ENCODE measurements at places on chromosomes 11 and 22. TPM values are rescaled to one million over a fixed set of nuclear protein-coding genes. Genes with fewer than 3 reads are reported as not detected.

Gene MS4A15
- total RNA-seq, result not detected

Gene GAL3ST1
- 0.23 TPM for total RNA-seq

Gene ADAMTS8
- total RNA-seq, result 0.07 TPM

Gene OR5P2
- total RNA-seq, result not detected

Gene HINFP
- total RNA-seq, result 17.1 TPM

Gene ESAM
- total RNA-seq, result 2.9 TPM

Gene SMC1B
- total RNA-seq, result not detected

Gene TTC28
- 29.3 TPM for total RNA-seq

Gene FERMT3
- total RNA-seq, result 4.1 TPM

Gene ISX
- total RNA-seq, result not detected

Gene OR6T1
- not detected for total RNA-seq

Gene IGSF22
- total RNA-seq, result not detected

Gene DEFB131B
- total RNA-seq, result not detected

Gene CASP5
- not detected for total RNA-seq

Gene NAP1L4
- total RNA-seq, result 97.7 TPM

Gene TRPC6
- total RNA-seq, result 0.89 TPM

Gene CCDC82
- 16.9 TPM for total RNA-seq

Gene ART1
- total RNA-seq, result not detected

Gene ARHGEF12
- 126 TPM for total RNA-seq

Gene RAB36
- 3.8 TPM for total RNA-seq

Gene KRTAP5-2
- not detected for total RNA-seq

Gene SLC37A2
- total RNA-seq, result 1.7 TPM

Gene CELSR1
- total RNA-seq, result 2.0 TPM

Gene ALX4
- not detected for total RNA-seq

Gene ATP5MG
- 26.4 TPM for total RNA-seq

Gene ZNF214
- total RNA-seq, result 2.7 TPM

Gene KRTAP5-11
- not detected for total RNA-seq

Gene CLCF1
- total RNA-seq, result 4.4 TPM

Gene DMC1
- total RNA-seq, result 0.56 TPM

Gene PKNOX2
- 10.4 TPM for total RNA-seq

Gene OR8H3
- not detected for total RNA-seq

All from smooth muscle cell of the pulmonary artery (primary cell).